ENCODE measurements at places on chromosomes 4 and X.

GRCh38 chrX:120293015-120293414 is 18.2 kb downstream of the TMEM255A start:
- DNase-seq: no peak

DNA sequence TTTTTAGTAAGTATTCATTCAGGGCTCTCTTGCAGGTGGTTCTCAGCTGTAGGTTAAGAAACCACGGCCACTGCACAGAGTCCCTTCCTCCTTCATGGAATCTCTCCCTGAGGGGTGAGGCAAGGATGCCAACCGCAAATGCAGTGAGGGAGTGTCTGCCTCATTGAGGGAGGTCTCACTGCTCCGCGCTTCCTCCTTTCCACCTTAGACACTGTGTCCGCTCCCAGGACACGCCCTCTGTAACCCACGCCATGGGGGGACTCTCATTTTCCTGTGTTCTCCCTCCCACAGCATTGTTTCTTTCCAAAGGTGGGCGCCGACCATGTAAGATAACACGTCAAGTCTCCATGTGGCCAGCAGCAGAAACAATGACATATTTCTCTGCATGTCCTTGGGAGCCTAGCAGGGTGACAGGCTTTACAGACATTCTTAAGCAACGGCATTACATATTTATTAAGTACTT is 63.2 kb downstream of the SEPSECS start:
- no peak for DNase-seq

DNA sequence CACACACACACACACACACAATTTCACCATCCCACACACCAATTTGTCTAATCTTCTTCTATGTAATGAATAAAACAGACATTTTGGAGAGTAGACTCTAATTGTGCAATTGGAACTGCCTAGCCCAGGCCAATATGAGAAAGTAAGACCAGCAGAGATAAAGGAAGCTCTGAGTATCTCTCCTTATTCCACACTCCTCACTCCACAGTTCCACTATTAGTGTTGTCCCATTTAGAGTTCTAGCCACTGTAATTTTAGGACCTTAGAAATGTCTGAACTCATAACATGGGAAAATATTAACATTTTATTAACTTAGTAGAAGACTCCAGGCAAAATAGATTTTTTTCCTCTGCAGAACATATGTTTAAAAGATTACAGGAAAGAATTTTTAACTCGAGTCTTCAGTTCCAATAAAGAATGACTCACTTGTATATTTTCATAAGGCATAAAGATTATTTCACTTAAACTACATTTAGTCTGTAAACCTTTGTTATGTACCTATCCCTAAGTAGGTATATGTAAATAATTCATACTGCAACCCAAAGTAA is 297.6 kb upstream of the INTU start:
- DNase-seq: no peak

- DNase-seq: no peak
Observed at GRCh38 chr4:89294573-89295269, 12.9 kb downstream of the GPRIN3 start.

- DNase-seq: no peak
Observed at GRCh38 chr4:169723207-169723965, 34.4 kb downstream of the HPF1 start.

DNA sequence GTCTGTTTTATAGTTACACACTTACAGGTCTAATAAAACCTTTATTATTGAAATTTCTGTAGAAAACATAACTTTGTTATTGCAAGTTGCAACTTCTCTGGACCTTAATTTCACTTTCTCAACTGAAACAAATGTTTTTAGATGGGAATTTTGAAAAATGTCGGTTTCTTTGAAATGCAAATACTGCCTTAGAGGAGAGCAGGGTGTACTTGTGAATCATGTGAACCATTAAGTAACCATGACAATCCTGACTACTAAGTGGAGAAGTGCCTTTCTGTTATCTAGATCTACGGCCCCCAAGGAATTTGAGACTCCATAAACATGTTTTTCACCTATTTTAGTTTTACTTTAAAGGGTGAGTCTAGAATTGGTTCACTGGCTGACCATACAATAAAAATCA is 8.5 kb upstream of the ARMCX2 start:
- DNase-seq: no peak

DNA sequence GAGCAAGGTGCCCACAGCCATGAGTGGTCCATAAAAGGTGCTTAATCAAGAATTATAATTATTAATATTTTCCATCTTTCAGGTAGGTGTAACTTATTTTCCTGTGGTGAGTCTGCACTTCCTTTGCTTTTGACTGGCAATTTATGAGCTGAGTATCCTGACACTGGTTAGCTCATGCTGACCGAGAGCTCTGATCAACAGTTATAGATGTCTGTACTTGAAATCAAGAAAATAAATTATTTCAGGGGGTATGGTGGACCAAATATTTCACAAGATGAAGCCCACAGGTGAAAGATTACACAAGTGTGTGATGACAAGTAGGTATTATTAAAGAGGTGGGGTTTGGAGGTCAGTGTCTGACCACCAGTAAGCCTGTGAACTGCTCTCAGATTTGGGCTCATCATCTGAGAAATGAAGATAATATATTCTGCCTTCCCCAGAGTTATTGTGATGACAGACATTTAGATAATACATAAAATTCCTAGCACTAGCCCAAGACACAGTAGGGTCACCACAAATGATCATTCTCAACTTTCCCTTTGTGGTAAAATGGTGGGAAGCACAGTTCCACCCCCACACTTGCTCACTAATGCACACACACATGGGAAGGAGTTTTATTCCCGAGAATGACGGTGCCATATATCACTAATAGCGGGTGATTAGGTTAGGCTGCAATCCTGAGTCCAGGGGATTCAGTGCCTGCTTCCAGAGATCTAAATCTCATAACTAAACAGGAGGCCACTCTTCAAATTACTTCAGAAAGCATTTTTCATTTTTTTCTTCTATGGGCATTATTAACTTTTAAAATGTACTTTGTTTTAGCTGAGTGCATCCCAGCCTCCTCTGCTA is 34.0 kb upstream of the PACRGL start:
- no peak for DNase-seq

DNA sequence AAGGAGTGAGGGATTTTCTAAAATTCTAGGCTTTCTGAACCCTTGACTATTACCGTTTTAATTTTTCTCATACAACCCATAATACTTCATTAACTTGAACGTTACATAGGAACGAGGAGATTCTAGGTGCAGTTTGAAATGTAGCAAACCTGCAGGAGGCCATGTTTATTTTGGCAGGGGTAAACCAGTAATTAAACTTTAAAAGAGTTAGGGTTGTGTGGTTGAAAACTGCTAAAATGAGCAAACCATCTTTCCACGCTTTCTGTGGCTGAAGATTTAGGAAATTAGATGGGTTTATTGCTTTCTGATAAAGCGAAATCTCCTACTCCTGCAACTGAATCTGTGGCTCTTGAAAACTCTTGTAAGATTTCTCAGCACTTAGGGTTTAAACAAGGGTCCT is 1.7 kb downstream of the PHEX start:
- DNase-seq: no peak

DNA sequence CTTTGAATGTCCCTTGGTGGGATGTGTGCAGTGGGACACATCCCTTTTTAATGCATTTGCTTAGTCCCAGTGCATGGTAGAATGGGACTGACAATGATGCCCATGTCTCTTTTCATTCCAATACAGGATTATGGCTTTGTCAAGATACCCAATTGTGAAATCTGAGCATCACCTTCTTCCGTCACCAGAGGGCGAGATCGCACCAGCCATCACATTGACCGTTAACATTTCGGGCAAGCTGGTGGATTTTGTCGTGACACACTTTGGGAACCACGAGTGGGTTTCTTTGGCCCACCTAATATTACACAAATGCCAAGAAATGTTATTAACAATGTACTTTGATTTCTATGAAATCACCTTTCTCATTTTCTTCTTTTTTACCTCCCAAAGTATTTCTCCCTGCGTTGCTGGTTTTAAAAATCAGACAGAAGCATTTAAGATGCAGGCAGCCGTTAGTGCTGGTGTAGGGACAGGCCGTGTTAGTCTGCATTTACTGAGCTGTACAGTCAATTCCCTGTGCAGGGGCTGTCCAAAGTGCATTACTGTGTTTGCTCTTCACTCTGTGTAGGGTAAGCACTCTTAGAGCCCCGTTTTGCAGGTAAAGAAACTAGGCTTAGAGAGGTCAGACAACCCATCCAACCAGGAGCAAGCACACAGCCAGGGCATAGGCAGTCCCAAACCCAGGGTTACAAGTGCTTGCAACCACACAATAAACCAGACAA is 46.5 kb downstream of the CWH43 start:
- peak; percentile 36 for DNase-seq

DNA sequence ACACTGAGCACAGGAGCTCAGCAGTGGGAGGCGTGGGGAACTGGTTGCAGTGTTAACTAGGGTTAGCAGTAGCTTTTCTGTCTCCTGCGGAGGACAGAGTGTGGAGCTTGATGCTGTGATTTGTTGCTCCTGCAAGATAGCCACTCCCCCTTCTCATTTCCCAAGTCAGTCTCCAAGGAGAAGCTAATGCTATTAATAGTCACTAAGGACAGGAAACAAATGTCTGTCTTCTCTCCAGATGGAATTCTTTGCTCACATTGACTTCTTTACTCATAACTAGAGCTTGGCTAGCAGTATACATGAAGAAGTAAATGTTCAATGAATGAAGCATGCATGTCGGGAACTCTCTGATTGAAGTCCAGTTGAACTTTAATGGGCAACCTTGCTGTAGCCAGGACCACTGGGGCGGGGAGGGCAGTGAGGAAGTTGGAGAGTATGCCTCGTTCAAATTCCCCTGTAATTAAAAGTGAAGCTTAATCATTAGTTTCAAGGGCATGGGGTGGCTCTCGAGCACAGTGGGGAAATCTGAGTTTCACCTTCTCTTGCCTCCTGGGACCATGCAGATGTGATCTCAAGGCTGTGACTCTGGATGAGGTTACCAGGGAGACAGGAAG is 156.6 kb upstream of the SCML1 start:
- DNase-seq: peak; percentile 76

GRCh38 chr4:118396881-118397622 is 44.2 kb upstream of the PRSS12 start:
- no peak for DNase-seq

GRCh38 chr4:128107766-128108165 is 46.7 kb downstream of the LARP1B start:
- peak; percentile 14 for DNase-seq

DNA sequence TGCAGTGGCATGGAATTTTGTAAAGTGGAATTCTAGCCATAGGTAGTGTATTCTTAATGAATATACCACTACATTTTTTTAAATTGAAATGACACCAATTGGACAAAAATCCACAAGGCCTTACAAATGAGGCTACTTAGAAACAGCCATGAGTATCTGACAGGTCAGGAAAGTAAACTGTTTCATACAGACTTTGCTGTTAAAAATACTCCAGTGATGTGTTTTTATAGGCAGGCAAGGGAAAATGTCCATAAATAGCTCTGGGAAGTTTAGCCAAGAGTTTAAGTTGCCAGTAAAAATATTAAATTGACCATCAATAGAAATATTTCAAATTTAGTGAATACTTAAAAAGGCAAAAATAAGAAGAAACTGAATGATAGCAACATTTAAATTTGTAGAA is 41.8 kb upstream of the PDLIM5 start:
- DNase-seq: peak; percentile 13

DNA sequence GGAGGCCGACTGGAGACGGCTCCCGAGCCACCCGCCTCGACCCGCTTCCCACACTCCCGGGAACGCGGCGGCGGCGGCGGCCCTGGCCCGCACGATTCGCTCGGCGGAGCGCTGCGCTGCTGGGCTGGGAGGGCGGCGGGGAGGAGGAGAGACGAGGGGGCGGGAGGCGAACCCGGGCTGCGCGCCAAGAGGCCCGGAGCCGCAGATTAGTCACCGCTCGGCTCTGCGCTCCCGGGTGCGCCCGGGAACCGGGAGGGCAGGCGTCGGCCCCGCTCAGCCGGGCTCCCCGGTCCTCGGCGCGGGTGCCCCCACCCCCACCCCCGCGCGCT is 11.2 kb upstream of the BCOR start:
- DNase-seq: peak; percentile 85

DNA sequence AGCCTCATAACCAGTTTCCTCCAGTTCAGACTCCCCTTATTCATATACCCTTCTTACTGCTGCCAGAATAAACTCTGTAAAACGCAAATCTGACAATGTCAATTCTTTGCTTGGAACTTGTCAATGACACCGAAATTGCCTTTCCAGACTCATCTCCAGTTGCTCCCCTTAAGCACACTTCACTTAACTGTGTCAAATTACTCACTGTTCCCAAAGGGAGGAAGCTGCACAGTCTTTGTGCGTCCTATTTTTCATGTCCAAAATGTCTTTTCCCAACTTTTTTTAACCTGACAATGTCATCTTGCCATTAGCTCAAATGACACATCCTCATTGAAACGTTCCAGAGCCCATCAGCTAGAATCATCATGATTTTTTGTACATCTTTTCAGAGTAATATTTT is 867.3 kb downstream of the RPA4 start:
- DNase-seq: no peak

DNA sequence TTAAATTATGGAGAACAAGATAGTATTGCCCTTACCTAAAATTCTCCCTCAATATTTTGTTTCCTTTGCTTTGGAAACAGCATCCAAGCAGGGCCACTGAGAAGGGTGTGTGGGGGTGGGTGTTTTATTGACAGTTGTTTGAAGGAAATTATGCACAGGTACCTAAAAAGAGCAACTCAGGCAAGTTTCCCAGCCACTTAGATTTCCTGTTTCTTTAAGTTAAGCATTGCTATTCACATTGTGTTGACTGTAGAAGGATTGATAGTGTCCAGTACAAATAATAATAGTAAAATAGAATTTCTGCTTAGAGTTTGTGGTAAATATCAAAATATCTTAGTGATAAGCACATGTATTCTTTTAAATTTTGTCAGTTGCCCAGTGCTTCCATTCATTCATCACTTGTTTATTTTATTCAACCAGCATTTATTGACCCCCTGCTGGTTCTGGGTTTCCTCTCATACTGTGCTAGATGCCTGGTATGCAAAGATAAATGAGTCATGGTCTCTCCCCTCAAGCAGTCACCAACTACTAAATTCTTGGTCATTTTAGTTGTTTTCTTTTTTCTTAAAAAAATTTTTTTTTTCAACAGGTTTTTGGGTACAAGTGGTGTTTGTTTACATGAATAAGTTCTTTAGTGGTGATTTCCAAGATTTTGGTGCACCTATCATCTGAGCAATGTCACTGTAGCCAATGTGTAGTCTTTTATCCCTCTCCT is 50.0 kb downstream of the GALNT7 start:
- peak; percentile 61 for DNase-seq

Measured in GM23248 (cell line).